T-helper 17 cell (primary cell): ENCODE measurements at places on chromosomes 3 and 15.

DNA sequence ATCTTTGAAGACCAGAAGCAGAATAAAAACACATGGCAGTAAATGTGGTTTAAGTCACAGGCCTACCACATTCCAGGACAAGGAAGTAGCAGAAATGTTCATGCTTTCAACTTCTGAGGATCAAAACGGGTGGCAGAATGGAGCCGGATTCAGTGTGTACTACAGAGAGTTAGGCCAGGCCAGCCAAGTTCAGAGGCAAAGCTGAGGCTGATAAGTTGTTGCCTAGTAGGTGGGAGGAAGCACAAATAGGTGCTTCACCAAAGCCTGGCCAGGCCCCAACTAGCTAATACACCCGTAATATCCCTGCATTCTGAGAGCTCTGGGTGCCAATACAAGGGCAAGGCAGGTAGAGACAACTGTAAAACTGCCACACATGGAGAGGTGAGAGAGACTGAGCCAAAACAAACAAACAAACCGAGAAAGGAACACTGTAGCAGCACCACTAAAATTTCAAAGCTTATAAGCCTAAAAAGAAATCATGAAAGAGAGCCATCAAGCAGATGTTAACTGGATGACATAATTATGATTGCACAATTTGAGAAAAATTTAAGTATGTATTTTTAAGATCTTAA, 156.4 kb upstream of the CBLB start:
- DNase-seq = no peak

DNA sequence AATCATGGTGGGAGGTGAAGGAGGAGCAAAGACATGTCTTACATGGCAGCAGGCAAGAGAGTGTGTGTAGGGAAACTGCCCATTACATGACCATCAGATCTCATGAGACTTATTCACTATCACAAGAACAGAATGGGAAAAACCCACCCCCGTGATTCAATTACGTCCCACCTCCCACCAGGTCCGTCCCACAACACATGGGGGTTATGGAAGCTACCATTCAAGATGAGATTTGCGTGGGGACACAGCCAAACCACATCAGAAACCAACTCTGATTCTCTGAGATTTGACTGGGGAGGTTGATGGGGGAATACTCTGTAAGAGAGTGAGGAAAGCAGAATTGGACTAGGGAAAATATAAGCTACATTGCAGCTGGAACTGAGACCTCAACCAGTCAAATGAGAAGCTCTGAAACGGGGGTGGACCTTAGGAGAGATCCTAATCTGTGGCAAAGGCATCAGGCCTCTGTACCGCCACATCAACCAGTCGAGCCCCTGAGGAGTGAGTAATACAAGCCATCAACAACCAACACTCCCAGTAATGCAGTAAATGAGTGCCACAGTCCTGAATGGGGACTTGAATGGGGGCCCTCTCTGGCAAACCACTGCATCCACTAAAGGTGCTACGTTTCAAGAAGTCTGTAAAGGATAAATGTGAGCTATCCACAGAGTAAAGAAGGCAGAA, 207.9 kb upstream of the GADL1 start:
- DNase-seq = no peak

DNA sequence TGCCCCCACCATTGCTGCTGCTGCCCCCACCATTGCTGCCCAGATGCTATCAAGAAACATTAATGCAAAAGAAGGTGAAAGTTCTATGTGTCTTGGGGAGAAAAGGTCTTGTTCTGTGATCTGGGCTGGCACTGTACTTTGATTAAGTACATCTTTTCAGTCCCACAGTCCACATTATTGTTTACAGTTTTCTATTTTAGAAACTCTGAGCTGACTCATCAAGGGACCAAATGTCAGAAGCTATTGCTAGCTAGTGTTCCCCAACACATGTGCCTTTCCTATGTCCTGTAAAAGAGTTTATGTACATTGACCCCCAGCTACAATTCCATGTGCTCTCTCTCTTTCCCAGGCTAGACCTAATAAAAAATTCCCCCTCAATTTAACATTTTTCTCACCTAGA, 264.7 kb upstream of the NECTIN3 start:
- DNase-seq = no peak

- no peak for DNase-seq
Observed at GRCh38 chr15:81575436-81576123, 201.6 kb upstream of the TMC3 start.

GRCh38 chr3:99641480-99641879, 3.1 kb downstream of the COL8A1 start:
- no peak for DNase-seq

DNA sequence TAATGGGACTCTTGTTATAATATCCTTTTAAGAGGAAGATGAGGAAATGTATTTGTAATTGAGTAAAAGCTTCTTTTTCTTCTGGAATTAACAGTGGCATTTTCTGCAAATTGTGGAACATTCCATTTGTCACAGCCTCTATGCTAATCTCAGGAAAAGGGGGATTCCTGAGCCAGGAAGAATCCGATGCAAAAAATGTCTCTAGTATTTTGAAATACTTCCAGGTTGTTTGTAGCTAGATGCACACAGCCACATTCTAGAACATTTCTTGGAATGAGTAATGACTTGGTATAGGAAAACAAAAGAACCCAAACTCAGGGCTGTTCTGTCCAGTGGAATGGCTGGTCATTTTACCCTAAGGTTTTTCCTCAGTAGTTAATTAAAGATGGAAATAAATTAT, 98.5 kb upstream of the SLC2A2 start:
- DNase-seq = no peak

GRCh38 chr3:53350652-53351051, 3.3 kb upstream of the DCP1A start:
- no peak for DNase-seq

DNA sequence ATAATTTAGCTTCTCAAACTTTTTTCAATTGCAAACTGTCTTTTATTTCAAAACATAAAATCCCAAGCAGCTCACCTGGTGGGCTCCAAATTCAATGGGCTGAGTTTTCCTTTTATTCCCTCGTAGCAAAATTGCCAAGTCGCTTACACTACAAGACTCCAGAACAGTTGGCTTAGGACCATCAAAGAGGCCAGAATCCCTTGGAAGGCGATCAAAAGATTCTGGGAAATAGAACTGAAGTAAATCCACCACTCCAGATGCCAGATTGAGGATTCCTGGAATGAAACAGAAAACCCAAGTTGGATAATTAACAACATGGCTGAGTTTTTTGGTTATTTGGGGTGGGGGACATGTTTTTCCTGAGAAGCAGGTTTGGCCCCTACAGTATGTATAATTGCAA, 87.7 kb upstream of the DCLK3 start:
- DNase-seq = no peak

- DNase-seq = no peak
Observed at GRCh38 chr15:71048913-71049675, 66.2 kb upstream of the THSD4 start.

- no peak for DNase-seq
Observed at GRCh38 chr3:44329946-44330345, 8.6 kb upstream of the TCAIM start.

DNA sequence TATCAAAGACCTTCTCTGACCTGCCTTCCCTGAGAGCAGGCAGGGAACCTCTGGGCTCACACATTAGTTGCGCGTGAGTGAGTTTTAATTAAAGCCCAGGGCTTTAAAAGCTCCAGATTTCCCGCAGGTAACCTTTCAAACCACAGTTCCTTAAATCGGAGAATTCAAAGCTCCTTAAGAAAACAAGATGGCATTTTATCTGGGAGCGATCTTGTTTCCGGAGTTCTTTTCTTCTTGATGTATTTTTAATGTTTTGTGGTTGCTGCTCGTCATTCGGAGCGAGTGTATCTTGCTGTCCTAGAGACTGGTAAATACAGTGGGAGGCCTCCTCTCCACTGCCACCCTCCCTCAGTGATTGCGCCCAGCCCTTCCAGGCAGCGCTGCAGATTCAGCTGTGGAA, 284.3 kb downstream of the CLSTN2 start:
- no peak for DNase-seq

DNA sequence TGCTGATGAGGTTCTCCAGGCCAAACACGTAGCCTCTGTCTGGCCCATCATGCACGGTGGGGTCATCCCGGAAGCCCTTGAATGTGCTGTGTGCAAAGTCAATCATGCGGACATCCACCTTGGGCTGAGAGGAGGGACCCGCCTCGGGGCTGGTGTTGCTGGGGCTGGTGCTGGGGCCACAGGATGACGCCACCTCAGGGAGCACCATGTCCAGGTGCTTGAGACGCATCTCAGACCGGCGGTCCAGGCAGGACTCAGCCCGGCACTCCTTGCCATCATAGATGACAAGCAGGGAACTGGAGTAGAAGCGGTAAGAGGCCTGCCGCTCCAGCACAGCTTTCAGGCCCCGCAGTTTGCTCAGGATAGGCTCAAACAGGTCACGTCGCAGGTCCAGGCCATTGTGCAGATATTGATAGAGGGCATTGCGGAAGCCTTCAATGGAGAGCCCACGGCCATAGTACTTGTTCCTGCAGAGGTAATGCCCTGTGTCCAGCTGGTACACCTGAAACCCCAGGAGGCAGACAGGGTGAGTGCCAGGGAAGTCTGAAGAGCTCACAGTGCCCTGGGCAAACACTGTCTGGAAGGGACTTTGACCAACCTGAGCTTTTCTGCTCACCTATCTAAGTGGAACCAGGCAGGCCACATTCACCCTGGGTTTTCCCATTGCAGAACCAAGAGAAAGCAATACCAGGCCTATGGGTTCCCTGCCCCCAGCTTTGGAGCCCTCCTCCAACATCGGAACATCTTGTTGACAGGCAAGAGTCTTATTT, 3.6 kb upstream of the GMPPB start:
- no peak for DNase-seq

- peak; percentile 85 for DNase-seq
Observed at GRCh38 chr15:74787251-74788041, 5.6 kb downstream of the CSK start.

DNA sequence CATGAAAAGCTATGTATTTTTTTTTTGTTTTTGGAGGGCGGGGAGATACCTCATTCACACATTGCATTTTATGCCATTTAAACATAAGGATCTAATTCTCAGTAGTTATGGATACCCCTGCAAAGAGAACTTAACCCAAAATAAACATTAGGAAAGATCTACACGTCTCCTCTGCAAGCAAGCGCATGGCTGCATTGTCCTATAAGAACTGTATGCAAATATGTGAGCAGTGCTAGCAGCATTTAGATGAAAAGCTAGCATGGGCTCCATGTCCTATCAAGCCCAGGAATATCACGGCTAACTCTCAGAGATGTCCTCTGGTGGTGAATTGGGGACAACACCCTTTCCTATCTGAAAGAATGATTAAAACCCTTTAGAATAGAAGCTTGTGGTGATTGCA, 292.8 kb downstream of the MEX3B start:
- no peak for DNase-seq

- DNase-seq = no peak
Observed at GRCh38 chr3:16536996-16537395, 23.5 kb upstream of the RFTN1 start.

DNA sequence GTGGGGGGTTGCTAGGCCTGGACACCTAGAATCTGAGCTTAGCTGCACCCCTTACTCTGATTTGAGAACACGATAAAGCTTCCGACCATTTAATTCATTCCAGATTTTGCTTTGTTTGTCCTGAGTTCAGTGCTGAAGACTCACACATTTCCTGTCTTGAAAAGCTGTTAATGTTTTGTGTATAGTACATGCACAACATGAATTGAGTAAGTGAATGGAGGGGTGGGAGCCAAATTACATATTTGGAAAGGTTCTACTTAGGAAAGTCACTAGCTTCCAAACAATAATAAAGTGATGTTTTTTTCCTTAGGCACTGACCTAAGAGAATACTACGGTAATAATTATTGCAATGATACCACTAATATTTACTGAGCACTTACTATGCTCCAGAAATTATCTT, 955.2 kb upstream of the NR2F2 start:
- no peak for DNase-seq

GRCh38 chr3:12380461-12380860, 91.6 kb downstream of the PPARG start:
- no peak for DNase-seq

- DNase-seq = no peak
Observed at GRCh38 chr3:183265157-183265642, 12.1 kb downstream of the B3GNT5 start.

DNA sequence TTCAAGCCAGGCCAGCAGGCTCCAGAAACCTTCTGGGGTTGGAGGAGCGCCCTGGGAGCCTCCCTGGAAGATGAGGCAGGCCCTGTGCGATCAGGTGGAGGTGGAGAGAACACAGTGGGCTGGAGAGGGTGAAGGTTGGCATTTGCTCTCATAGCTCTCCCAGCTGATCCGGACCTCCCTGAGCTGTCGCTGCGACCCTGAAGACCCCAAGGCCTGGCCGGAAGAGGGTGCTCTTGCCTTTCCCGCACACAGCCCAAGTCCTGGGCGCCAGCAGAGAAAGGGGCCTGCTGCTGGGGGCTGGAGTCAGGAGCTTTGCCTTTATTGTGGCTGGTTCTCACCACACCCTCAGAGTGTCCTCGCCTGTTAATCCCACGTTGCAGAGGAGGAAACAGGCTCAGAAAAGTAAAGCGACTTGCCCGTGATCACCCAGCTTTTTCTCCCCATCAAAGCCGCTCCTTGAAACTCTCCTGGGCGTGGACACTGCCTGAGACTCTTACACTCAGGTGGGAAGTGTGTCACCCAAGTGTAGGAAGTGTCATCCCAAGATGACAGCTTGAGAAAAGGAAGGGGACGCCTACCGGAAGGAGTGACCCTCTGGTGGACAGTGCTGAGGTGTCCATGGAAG, 8.6 kb upstream of the RPL29 start:
- no peak for DNase-seq

DNA sequence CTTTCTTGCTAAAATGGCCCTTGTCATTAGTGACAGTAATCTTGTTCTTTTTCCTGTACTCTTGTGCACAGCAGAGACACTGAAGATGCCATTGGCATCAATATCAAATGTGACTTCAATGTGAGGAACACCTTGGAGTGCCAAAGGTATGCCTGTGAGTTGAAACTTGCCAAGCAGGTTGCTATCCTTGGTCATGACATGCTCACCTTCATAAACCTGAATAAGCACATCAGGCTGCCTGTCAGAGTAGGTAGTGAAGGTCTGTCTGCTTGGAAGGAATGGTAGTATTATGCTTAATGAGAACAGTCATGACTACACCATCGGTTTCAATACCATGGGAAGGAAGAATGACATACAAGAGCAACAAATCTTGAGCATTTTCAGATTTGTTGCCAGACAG, 6.3 kb upstream of the RAB5A start:
- DNase-seq = no peak

- DNase-seq = no peak
Observed at GRCh38 chr15:92411256-92411655, 17.6 kb downstream of the ST8SIA2 start.

DNA sequence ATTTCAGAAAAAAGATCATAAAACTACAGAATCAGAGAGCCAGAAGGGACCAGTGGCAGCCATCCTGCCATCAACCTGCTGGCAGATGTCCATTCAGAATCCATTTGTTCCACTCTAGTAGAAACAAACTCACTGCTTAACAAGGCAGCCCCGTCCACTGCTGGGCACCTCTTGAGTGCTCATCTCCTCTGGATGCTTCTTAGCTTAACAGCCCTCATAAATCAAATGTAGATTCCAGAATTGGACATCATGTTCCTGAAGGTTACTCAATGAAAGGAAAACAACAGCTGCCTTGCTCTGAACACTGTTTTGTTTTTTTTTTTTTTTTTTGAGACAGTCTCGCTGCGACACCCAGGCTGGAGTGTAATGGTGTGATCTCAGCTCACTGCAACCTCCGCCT, 37.3 kb downstream of the ABCC5 start:
- no peak for DNase-seq

GRCh38 chr3:159787178-159787574, 201.5 kb upstream of the IL12A start:
- no peak for DNase-seq

- no peak for DNase-seq
Observed at GRCh38 chr3:138438896-138439295, 4.5 kb downstream of the ESYT3 start.

GRCh38 chr3:56861511-56861910, 59.8 kb upstream of the ARHGEF3 start:
- no peak for DNase-seq
